ENCODE measurements at places on chromosomes 16 and 17.

DNA sequence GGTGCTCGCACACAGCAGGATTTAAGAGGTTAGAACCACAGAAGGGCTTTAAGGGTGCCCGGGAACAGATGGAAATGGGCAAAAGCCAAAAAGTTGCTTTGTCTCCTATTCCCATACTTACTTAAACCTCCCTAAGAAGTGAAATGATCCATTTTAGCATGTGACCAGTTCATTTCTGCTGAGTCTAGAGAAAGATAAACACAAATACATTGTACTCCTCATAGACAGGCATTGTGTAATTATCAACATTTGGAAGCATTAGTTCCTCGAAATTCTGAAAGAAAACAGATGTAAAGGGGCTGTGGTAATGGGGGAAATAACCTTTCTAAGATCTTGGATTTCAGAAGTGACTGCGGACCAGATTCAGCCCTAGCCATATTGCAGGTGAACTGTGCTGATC is 178.3 kb downstream of the CYB561 start:
- DNase-seq = no peak

DNA sequence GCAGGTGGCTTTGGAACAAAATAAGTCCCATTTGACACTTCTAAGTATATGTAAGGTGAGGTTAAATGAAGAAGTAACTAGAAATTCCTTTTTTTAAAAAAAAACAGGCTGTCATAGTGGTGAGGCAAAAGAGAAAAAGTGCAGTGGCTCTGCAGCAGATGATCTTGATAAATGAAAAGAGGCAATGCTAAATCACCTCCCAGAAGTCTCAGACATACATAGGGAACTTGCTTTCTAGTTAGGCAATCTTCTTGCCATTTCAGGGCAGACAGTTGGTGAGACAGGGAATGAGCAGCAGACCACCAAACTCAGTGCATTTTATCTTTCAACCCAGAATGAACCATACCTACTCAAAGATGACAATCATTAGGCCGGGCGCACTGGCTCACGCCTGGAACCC is 90.8 kb downstream of the MYO1D start:
- DNase-seq = no peak

DNA sequence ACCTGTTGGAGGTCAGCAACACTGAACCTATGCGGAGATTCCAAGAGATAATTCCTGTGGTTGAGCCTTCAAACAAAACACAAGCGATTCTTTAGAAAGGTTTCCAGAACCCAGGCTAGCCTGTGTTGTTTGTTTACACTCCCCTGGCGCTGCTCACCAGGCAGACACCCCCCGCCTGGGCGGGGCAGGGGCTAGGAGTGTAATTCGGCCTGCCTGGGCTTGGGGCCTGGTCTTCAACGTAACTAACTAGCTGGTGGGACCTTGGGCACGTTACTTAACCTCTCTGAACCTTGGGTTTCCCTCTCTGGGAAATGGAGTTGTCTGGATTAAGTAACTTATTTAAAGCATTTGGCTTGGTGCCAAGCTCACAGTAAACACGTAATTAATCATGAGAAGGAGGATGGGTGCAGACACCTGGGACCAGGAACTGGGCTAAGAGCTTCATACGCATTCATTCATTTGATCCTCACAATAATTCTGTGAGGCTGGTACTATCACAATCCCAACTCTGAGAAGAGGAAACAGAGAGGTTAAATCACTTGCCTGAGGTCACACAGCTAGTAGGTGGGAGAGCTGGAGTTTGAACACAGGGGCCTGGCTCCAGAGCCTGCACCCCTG is 7.6 kb upstream of the ARHGAP27 start:
- no peak for DNase-seq

GRCh38 chr16:10517868-10518267 is 62.5 kb downstream of the EMP2 start:
- no peak for DNase-seq

- DNase-seq = no peak
Measured at GRCh38 chr16:66886321-66886720, 6.0 kb downstream of the PDP2 start.

- no peak for DNase-seq
Measured at GRCh38 chr16:10878328-10878643, 1.3 kb downstream of the CIITA start.

DNA sequence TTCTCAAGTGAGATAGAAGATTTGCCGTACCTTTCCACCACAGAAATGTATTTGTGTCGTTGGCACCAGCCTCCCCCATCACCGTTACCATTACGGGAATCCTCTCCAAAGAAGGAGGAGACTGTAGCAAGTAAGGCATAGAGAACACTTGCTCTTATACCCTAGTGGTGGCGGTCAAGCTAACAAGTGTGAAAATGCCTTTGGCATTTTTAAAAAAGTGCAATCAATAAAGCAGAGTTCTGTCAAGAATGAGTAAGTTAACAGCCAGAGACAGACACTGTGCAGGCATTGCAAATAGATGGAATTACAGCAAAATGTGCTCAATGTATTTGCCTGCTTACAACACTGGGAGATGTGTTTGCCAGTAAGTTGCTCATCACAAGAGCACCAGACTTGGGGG is 7.7 kb downstream of the MSL1 start:
- DNase-seq = no peak

GRCh38 chr17:72691586-72691985 is 400.9 kb downstream of the SLC39A11 start:
- no peak for DNase-seq

DNA sequence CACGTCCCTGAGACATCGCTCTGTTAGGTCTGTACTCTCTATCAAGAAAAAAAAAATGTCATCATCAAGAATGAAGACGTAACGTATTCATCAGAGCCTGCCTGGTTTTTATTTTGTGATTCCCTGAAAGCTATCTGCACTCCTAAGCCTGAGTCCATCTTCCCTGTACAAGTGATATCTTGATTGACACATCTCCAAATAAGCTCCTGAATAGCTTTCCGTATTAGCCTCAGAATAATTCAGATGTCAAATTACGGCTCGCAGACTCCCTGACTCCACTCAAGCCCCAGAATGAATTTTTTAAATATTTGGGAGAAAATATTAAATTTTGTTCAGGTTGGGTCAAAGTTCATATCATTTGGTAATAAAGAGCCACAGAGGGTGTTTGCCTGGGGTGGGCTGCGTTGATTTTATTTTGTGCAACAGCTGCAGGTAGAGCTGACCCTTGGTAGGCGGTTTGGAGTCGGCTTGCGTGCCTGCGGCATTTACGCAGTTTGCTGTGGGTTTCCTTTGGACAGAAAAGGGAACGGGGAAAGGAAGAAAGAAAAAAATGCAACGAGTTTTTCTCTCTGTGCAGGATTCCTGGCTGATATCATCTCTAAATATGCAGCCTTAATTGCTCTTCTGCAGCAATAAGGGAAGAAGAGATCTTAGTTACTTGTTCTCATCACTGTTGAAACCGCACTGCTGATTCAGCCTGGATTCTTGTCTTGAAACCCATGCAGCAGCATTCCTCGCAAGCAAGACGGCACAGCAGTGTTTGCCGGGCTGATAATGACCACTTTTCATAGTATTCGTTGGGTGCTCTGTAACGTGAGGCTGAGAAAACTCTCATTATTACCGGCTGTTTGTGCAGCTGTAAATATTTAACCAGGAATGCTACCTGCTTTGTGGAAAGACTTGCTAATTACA is 114.7 kb downstream of the IRX3 start:
- DNase-seq = no peak

DNA sequence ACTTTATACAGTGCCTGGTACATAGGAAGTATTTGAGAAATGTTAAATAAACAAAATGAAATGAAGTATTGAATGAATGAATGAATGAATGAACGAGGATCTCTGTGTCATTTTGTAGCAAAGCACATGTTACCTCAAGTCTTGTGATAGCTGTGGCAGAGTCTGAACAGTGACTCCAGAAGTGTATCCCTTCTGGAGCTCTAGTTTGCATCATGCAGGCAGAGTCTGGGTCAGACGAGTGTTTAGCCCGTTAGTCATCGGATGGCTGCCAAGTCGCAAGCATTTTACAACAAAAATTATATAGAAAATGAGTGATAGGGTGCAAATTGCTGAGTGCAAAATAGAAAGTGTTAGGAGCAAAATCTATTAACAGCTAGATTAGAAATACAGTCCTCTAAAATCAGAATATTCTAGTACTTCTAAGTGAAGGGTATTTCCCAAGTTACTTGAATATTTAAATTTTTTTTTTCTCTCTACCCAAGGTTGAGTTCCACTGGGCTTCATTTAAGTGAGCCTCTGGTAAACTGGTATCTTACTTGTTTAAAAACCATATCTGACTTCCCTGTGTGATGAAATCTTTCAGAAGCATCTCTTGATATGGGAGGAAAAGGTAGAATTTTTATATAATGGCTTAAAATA is 113.3 kb downstream of the FTO start:
- DNase-seq = no peak

DNA sequence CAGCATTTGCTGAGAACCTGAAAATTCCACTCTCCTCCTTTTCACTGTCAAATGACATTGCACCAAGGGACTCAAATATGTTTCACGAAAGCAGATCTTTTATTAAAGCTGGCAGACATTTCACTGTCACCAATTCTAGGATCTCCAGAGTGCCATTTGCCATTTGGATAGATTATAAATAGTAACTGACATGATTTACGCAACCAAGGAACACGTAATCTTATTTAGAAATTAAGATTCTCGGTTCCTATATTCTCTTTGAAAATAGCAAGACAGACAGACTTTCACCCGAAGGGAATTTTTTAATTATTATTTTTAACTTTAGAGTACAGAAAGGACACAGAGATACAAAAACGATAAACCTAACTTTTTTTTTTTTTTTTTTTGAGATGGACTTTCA is 49.6 kb downstream of the ANKFY1 start:
- no peak for DNase-seq

GRCh38 chr16:46947900-46948547 is 25.4 kb downstream of the DNAJA2 start:
- DNase-seq = no peak

DNA sequence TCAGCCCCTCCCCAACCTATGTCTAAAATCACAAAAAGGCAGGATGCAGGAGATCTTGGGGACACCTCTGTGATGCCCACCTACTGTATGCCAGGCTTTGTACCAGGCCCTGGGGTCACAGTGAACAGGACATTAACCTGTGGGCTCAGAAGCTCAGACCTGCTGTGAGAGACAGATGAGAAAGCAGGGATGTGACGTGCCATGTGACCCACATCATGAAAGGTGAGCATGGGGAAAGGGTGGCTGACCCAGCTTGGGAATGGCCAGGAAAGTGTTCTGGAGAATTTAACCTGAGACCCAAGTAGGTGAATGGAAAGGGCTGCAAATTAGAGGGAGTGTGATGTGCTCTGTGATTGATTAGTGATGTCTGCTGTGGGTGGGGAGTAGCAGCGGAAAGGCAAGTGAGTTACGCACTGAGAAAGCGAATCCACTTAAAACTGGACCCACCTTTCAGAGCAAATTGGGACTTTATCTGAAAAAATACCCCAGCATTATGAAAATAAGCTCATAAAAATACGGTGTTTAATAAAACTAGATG is 132.2 kb downstream of the IRF8 start:
- DNase-seq = no peak

GRCh38 chr16:67294171-67294757 is 14.9 kb downstream of the PLEKHG4 start:
- DNase-seq = no peak

GRCh38 chr17:62675260-62675659 is 47.8 kb downstream of the MRC2 start:
- no peak for DNase-seq

All from hypothalamus (tissue), 51 donors.